ENCODE measurements at places on chromosomes 5 and 9.

GRCh38 chr9:23379842-23380241, 446.2 kb downstream of the ELAVL2 start:
- no peak for DNase-seq

- no peak for DNase-seq
These were observed 32.0 kb downstream of the TMEM245 start for GRCh38 chr9:109087795-109088194.

- DNase-seq: peak; percentile 81
These were observed 151.8 kb upstream of the VLDLR start for GRCh38 chr9:2469681-2470221.

DNA sequence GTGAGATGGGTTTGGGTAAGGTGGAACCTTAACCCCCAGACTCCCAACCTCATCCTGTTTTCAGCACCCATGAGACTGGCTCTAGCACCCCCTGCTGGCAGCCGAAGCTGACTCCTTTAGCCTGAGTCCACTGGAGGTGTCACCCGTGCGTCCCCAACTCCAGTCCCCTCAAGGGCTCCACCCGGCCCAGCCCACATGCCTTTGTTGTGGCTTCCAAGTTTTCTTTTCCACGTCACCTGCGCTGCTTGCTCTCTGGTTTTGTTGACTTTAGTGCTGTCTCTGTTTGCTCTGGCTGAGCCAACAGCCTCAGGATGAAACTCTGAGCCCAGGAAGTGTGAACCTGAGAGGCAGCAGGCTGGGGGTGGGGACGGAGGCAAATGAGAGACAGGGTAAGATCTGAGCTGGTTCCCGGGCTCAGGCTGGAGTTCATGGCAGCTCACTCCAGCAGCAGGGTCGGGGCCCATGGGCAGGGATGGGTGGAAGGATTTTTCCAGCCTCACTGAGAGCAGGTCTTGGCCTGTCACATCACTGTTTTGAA, 13.2 kb upstream of the AQP7 start:
- DNase-seq: peak; percentile 88

GRCh38 chr5:170603109-170603508, 99.3 kb downstream of the KCNIP1 start:
- no peak for DNase-seq

DNA sequence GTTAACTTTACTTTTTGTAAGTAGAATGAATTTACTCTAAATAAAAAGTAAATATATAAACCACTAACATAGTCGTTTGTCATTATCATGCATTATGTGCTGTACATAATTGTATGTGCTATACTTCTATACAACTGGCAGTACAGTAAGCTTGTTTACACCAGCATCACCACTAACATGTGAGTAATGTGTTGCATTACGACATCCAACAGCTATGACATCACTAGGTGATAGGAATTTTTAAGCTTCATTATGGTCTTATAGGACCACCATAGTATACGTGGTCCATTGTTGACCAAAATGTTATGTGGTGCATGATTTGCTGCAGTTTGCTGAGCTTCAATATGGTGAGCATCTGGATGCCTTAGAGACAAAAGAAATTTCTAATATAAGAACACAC, 819.1 kb upstream of the GRAMD2B start:
- DNase-seq: no peak

GRCh38 chr5:142506756-142507155, 179.1 kb downstream of the FGF1 start:
- no peak for DNase-seq

DNA sequence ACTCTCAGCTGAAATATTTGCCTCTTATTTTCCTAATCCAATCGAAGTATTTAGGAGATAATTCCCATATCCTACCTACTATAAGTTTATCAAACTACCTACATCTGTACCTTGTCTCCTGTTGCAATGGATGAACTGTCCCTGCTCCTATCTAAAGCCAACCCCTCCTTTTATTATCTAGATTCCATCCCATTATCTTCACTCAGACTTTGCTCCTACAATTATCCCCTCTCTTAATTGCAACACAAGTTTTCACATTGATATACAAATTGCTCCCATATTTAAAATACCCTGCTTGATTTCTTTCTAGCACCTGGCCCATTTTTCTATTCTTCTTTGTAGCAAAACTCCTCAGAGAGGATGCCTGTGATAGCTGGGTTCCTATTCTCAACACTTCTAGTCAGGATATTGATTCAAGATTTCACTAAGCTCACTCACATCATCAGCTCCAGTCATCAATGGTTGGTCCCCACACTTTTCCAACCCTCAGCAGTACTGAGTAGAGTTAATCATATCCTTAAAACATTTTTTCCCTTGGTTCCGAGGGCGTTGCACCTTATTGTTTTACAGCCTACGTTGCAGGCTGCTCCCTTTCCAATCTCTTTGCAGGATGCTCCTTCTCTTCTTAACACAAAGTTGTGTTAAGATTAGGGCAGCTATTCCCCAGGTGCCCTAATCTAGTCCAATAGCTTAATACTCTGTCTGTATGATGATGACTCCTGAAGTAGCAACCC, 177.8 kb upstream of the PTGER4 start:
- DNase-seq: no peak

DNA sequence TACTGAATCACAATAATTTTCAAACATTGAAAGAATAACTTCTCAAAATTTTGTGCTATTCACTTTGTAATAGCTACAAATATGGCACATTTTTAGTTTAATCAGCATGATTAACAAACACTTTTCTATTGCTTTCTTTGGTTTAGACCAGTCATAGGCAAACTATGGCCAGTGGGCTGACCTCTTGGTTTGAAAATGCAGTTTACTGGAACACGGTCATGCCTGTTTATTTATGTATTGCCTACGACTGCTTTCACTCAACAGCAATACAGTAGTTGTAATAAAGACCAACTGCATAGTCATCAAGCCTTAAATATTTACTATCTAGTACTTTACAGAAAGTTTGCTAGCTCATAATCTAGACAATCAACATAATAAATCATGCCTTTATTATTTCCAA, 810.8 kb downstream of the TLE1 start:
- no peak for DNase-seq

DNA sequence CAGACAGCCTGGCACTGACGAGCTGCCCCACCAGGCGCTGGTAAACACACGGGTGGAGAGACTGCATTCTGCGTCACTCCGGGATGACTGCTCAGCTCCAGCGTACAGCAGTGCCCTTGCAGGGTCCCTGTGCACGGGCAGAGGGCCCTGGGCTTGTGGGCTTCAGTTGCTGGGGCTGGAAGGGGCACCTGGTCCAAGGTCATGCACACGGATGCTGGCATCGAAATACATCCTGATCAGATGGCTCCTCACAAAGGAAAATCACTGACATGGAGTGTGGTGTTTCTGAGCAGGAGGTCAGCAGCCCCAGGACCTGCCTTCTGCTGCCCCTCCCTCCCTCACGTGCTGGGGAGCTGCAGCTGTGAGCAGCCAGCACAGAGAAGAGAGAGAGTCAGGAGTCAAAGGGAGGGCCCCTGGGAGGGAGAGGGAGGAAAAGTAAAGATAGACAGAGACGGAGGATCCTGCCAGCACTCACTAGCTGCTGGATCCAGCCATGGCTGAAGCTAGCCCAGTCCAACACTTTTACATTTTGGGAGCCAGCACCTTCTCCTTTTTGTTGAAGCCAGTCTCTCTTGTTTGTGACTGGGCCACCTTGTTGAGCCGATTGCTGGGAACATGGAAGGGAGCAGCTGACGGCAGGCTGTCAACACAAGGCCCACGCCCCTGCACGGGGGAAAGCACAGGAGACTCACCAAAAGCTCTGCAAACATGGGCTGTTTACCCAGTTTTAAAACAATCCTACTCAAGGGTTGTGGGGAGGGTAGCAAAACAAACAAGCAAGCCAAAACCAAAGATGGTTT, 166.5 kb upstream of the PHYKPL start:
- no peak for DNase-seq

DNA sequence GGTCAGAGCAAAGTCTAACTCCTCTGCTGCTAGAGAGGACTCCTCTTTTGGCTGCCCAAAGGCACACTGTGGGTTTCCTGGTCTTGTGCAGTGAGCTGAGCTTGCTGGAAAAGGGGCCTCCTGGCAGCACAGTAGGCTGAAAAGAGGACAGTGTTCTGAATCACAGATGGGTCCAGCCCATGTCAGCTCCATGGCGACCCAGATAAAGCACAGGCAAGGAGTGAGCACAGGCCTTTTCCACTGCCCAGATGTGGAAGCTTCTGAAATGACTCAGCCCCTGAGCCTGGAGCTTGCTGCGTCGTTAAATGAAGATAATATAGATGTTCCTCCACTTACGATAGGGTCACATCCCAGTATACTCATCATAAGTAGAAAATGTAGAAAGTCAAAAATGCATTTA, 8.1 kb downstream of the CCDC180 start:
- no peak for DNase-seq

DNA sequence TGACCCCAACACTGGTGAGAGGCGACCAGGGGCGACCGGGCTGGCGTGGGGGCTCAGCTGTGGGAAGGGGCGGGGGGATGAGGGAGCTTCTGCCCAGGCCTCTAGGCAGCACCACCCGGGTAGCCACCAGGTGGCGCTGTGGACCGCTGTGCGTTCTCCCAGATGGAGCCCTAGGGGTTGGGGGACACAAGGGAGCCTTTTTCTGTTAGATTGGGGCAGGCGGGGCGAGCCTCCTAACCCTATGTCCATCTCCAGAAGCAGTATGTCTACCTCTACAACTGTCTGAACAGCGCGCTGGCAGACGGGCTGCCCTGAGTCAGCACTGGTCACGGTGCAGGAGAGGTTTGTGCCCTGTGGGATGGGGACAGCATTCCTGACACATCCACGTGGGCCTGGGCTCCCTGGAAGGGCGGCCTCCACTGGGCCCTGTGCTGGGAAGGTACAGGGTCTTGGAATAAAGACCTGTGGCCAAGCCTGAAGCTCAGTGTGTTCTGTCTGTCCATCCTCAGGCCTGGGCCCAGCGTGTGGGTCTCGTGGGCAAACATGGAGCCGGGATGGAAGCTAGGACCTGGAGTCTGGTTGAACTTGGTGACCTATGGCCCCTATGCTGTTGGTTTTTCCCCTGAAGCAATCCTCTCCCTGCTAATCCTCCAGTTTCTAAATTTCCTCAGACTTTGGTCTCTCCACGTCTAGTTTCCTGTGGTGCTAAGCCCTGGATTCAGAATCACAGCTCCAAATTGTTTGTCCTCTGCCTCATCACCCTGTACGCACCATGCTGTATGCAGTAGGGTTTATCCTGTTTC, 23.1 kb upstream of the SPTLC1 start:
- peak; percentile 92 for DNase-seq

DNA sequence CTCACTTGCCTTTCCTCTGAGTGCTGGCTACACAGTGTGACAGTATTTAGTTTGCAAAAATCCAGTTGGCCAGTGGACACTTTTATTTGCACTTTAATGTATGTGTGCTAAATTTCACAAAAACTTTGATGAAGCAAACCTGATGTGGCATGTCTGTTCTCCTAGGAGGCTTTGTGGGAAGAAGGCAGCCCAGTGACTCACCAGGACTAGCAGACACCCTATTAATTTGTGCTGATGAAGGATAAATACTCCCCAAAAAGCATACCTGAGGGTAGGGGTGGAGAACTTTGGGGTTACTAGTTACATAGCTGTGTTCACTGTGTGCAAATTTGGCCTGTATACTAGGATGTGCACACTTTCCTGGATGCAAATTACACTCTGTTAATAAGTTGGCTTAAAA, 39.3 kb upstream of the IPPK start:
- no peak for DNase-seq

- no peak for DNase-seq
These were observed 50.7 kb downstream of the PIP5K1B start for GRCh38 chr9:68755752-68756151.

DNA sequence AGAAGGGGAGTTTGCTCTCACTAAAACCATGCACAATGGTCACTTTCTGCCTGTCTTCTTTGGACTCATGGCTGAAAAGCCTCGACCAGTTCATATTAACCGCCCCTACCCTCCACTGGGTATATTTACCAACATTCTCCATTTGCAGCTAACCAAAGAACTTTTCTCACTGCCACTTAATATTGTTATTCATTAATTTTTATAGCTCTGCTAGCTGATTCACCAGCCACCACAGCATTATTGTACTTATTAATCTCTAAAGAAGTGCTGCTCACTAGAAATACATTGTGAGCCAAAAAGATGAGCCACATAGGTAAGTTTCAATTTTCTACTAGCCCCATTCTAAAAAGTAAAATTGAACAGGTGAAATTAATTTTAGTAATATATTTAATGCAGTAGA, 33.4 kb upstream of the SMIM32 start:
- DNase-seq: no peak

Measured in Karpas-422 (cell line).